Dorsolateral prefrontal cortex (tissue), 122 donors: ENCODE measurements at places on chromosomes 12 and 14.

GRCh38 chr12:113152835-113153814, 3.6 kb downstream of the CFAP73 start:
- DNase-seq: peak; percentile 68

GRCh38 chr12:107761502-107761904, 566 bp upstream of the PRDM4 start:
- no peak for DNase-seq

- DNase-seq: no peak
Measured at GRCh38 chr14:95727056-95727700, 13.3 kb upstream of the TCL1A start.

GRCh38 chr14:86334355-86334754, 804.4 kb downstream of the FLRT2 start:
- DNase-seq: no peak

DNA sequence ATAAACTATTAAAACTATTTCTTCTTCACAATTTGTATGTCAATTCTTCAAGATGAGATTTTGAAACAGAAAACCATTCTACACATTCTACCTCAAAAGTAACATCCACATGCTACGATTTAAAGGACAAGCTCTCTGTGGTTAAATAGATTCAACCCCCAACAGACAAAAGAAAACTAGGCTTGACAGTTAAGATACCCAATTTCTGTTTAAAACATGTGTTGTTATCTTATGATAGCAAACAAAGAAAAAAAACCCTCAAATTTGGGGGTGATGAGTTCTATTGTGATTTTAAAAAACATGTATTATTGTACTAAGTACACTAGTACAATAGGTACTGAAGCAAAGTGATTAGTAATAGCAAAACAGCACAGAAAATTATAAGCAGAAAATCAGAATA, 33.8 kb downstream of the ATF7 start:
- no peak for DNase-seq

- DNase-seq: no peak
Measured at GRCh38 chr14:24133735-24134134, 2.3 kb upstream of the PSME1 start.

- no peak for DNase-seq
Measured at GRCh38 chr12:90030726-90031125, 322.1 kb upstream of the ATP2B1 start.

GRCh38 chr14:55807053-55807880, 227.3 kb downstream of the KTN1 start:
- DNase-seq: peak; percentile 20

DNA sequence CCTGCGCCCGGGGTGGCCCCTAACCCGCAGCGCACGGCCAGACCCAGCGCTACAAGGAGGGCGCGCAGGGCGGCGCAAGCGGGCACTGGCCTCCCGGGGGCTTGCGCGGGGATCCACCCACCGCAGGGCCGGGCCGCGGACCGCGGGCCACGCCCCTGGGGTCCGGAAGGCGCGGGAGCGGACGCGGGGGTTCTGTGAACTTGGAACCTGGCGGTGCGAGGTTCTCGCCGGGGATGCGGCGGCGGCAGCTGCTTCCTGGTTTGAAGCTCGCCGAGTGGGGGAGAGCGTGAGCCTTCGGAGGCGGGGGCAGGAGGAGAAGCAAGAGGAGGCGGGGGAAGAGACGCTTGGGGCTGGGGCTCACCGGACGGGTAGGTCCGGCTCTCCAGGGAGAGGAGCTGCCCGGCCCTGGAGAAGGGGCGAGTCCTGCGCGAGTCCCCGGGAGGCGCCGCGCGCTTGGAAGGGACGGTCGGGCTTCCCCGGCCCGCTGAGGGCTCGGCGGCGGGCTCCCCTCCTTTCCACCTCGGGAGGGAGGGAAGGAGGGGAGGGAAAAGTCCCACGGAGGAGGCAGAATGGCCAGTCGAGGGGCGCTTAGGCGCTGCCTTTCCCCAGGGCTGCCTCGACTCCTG, at the start of gene PRKCH:
PRKCH (plus strand) TSS at position 195 of the 626 bp plus-strand sequence. CDS start 523 bp downstream, outside the sequence.
- no peak for DNase-seq

- no peak for DNase-seq
Measured at GRCh38 chr14:35438910-35439713, 34.6 kb upstream of the NFKBIA start.

DNA sequence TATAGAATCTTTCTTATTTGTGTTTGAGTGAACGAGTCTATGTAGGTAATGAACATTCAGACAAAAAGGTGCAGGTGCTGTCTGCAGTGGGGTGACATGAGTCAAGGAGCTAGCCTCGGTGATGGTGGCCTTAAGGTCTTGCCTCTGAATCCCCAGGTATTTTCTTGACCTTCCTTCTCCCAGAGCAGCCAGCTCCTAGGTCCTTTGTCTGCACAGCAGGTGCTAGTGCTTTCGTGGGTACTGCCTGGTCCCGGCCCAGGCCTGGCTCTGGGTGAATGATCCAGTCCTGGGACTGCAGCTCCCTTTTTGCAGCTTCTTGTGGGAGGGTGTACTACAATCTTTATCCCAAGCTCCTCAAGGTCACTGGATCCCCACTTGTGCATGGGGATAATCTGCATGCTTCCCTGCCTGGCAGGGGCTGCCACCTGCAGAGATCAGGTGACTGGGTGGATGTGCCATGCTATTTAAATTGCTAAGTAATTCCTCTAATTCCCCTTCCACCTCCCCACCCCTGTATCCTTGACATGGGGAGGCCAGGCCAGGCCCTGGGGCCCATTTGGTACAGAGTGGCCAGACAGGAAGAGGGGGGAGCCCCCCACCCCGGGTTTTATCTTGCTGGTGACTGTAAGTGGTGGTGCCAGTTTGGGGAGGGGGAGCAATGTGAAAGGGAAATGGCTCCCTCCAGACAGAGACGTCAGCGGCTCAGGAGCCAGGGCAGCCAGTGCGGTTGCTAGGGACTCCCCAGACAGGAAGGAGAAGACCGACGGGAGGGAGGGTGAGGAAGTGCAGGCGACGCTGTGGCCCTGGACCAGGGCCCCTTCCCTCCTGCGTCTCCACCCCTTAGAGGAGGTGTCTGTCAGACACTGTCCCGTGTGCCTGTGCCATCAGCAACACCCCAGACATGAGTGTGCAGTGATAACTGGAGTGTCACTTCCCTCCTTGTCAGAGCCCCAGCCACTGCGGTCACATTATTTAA, 6.7 kb downstream of the VASH1 start:
- no peak for DNase-seq

DNA sequence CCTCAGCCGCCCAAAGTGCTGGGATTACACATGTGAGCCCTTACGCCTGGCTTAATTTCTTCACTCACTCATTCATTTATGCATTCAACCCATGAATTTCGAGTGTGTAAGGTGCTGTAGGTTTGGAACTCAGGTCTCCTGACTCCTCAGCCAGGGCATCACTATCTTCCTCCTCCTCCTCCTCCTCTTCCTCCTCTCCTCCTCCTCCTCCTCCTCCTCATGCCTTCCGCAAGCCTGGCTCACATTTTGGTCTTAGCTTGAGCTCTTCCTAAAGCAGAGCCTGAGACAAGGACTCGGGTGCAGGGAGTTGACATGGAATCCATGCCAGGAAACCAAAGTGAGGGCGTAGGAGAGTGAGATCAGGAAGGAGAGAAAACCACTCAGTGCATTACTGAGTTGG, 20.8 kb upstream of the CHGA start:
- DNase-seq: no peak

- DNase-seq: no peak
Measured at GRCh38 chr12:79082595-79082994, 218.0 kb downstream of the SYT1 start.
